ENCODE measurements at places on chromosomes 6 and 20.
A peak's percentile ranks its signal among the peaks of the same experiment; 100 is the strongest.

DNA sequence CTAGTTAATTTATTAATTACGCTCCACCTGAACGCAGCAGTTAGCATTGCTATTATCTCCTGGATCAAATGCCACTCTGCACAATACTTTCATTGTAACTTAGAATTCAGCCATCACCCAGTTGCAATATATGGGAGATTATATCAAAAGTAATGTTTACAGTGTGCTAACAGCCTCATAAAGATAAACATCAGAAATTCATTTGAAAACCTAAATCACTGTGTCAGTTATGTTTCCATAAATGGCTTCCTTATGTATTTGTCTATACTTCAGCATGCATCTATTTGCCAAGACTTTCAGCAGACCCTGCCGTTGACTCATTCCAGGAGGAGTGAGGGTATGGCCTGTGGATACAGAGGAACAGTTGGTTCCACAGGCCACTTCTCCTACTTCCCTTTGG lies 300.1 kb downstream of the TFAP2B start:
- DNase-seq = no peak

- no peak for DNase-seq
Observed at GRCh38 chr6:35050757-35051330, 90.3 kb downstream of the TCP11 start.

- no peak for DNase-seq
Observed at GRCh38 chr6:87661503-87661902, 40.5 kb downstream of the AKIRIN2 start.

- no peak for DNase-seq
Observed at GRCh38 chr20:64072498-64073063, 6.7 kb downstream of the RGS19 start.

GRCh38 chr6:9225441-9225871 lies 790.1 kb upstream of the SLC35B3 start:
- DNase-seq = no peak

GRCh38 chr20:49045440-49046086 lies 549 bp upstream of the CSE1L start:
- DNase-seq = no peak

DNA sequence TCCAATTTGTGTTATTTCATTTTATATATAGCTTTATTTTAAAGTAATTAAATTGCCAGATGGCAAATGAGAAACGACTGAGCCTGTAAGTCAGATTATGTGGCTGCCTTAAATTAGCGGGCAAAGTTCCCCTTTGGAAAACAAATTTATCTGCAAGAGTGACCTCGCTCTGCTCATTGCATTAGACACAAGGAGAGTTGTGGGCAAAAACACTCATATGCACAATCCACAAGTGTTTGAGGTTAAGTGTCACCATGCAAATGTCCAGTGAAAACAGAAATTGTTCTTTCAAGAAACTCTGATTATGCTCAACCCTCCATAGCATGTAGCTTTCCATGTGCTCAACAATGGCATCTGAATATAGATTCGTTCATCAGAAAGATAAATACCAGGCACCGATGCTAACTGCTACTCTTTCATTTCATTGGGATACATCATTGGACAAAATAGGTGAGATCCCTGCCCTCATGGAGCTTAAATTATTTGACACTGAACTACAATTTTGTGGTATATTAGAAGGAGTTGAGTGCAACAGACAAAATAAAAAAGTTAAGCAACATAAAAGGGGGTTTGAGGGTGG lies 1.7 kb upstream of the NHSL1 start:
- no peak for DNase-seq

GRCh38 chr6:165571721-165572132 lies 91.3 kb downstream of the PDE10A start:
- DNase-seq = peak; percentile 91

- peak; percentile 45 for DNase-seq
Observed at GRCh38 chr20:346640-347316, at the start of gene NRSN2. Gene NRSN2 (plus strand): TSS chr20:347111. CDS start chr20:349644, 2,533 bp downstream.

DNA sequence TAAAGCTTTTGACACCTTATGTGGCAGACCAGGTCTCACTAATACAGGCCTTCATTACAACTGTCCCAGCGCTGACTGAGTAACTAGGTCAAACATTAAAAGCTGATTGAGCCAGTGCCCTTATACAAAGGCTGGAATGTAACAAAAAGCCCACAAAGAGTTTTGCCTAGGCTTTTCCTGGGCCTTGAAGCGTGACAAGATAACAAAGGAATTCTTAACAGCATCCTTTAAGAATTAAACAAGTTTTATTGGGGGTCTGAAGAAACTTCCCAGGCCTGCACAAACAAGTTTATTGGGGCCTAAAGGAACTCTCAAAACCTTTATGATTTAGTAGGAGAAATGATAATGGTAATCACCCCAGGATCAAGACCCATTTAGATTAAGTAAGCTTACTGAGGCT lies 267.6 kb upstream of the FAM83B start:
- peak; percentile 66 for DNase-seq

DNA sequence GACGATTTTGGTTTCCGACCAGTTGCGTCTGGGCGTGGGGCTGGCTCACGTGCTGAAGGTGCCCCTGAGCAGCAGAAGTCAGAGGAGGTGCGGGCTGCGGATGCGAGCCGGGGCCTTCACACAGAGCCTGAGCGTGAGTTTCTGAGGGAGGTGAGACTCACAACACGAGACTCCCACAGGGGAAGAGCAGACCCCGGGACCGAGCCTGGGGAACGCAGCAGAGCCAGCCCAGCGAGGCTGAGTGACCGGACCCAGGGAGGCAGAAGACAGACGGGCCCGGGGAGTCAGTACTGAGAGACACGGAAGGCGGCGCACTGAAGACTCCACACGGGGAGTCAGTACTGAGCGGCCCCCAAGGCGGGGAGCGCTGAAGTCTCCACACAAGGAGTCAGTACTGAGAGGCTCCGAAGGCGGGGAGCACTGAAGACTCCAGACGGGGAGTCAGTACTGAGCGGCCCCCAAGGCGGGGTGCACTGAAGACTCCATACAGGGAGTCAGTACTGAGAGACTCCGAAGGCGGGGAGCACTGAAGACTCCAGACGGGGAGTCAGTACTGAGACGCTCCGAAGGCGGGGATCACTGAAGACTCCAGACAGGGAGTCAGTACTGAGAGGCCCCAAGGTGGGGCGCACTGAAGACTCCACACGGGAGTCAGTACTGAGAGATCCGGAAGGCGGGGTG lies 77.8 kb downstream of the DLL1 start:
- no peak for DNase-seq

DNA sequence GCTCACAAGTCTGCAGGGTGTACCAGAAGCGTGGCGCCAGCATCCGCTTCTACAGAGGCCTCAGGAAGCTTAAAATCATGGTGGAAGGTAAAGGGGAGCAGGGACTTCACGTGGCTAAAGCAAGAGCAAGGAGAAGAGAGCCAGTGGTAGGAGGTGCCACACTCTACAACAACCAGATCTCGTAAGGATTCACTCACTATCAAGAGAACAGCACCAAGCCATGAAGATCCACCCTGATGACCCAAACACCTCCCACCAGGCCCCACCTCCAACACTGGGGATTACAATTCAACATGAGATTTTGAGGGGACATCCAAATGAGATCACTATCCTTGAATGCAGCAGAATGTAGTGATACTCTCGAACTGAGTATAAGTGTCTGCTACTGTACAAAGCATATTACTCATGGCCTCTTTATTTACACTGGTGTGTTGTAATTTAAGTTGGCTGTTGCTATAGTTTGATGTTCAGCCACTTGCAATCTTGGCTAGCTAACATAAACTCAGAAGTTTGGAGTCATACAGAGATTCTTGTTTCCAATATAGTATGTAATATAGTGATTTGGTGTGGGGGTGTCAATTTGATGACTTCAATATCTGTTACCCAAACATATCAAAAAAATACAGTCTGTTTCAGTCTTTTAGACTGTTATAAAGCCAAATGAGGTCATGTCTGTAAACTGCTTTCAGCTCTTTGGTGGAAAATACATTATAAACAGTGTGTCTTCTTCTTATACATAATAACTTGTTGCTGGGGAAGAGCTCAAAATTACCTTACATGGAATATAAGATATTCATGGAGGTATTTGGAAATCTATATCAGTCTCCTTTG lies 39.4 kb upstream of the MYLIP start:
- DNase-seq = no peak

DNA sequence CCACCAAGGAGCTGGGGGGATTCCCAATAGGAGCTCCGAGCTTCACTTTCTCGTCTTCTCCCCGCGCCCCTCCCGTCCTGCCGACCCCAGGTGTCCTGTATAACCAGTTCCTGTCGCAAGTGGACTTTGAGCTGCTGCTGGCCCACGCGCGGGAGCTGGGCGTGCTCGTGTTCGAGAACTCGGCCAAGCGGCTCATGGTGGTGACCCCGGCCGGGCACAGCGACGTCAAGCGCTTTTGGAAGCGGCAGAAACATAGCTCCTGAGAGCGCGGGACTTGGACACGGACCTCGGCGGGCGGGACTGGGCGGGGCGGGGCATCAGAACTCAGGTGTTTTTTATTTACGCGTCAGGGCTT lies 340 bp upstream of the VARS2 start:
- DNase-seq = no peak

- DNase-seq = no peak
Observed at GRCh38 chr20:37298190-37298939, 8.9 kb downstream of the MANBAL start.

GRCh38 chr20:59804347-59804746 lies 129.1 kb downstream of the SYCP2 start:
- no peak for DNase-seq

DNA sequence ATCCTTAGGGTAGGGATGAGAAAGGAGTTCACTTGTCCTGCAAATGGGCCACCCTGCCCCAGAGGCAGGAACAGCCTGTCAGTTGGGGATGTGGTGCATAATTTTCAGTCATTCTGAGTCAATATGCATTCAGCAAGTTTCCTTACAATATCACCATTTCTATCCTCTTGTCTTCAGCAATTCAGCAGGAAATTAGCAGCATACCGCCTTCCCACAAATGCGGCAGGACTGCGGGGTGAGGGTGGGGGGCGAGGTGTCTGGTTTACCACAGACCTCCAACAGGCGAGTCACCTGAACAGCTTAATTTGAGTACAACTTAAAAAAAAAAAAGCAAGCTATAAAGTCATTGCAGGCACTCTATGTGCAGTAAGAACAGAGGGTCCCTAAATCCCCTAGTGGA lies 126.8 kb downstream of the MAP3K7 start:
- DNase-seq = no peak

- DNase-seq = no peak
Observed at GRCh38 chr6:135481783-135482369, 15.7 kb downstream of the AHI1 start.

DNA sequence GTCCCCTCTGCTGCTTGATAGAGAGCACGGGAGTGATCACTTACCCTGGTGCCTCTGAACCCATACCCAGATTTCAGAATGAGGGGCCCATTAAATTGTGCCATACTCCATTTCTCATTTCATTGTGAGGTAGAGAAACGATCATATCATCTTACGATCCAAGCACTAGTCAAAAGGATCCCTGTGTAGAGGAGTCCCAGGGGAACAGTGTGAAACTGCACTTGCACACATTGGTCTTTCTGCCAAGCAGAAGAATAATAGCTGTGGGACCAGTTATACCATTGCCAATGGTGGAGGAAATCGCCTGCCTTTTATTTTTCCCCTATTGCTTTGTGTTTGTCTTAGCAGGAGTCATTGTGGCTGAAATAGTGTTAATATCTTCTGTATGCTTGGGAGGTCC lies 161.9 kb downstream of the FARS2 start:
- no peak for DNase-seq

DNA sequence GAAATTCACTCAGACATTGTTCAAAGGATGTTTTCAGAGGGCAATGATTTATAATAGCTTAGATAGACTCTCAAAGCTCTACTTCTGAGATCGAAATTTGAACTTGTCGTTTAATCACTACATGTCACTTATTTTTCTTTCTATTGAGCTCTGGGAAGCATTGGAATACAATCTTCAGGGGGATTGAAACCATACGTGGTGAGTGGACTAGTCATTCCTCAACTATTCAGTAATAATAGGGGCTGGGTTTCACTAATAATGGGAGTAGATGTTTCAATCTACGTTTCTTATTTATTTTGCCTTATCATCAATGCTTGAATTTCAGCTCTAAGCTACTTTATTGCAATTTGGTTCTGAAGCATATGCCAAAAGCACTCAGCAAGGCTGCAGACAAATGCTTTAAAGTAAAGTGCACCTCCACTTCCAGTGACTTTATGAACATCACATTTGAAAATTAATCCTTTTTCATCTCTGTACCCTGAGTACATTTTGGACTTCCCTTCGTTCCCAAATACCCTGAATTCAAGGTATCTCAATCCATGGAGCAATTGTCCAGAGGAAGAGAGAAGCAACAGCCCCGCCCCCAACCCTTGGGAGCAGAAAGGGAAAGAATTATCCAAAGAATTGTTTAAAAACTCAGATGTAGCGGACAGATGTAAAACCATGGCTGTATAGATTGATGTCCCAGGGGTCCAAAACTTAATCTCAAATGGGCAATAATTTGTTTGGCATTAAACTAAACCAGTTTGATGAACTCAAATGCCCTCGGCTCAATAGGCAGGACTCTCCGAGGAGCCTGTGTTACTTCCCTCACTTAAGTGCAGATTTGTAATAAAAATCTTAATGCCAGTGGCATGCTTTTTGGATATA lies 68.1 kb downstream of the HFE start:
- peak; percentile 64 for DNase-seq

GRCh38 chr20:34579191-34579978 lies 20.9 kb downstream of the MAP1LC3A start:
- DNase-seq = peak; percentile 84

Measured in kidney glomerular epithelial cell (primary cell).